ENCODE measurements at places on chromosomes 3 and 15.

GRCh38 chr3:150868282-150868681 lies 37.0 kb downstream of the MINDY4B start:
- H3K27ac ChIP-seq: no peak overlapping the region
- H3K27me3 ChIP-seq: no peaks in the 10 kb centered on the region
- DNase-seq: no peak
- no peaks in the 10 kb centered on the region for H3K36me3 ChIP-seq
- no peak overlapping the region for H3K4me3 ChIP-seq

GRCh38 chr3:138455801-138456716 lies 21.6 kb downstream of the ESYT3 start:
- no peak overlapping the region for H3K4me3 ChIP-seq
- no peaks in the 10 kb centered on the region for H3K36me3 ChIP-seq
- H3K27ac ChIP-seq: no peak overlapping the region
- H3K4me1 ChIP-seq: no peaks in the 10 kb centered on the region
- H3K27me3 ChIP-seq: no peaks in the 10 kb centered on the region

- no peak overlapping the region for H3K27ac ChIP-seq
- no peaks in the 10 kb centered on the region for H3K4me1 ChIP-seq
- no peak overlapping the region for H3K4me3 ChIP-seq
- no peak for DNase-seq
Observed at GRCh38 chr15:51189669-51190385, 95.1 kb upstream of the TNFAIP8L3 start.

- no peak for DNase-seq
- no peak overlapping the region for H3K27ac ChIP-seq
- no peaks in the 10 kb centered on the region for H3K4me1 ChIP-seq
- H3K36me3 ChIP-seq: no peaks in the 10 kb centered on the region
- H3K27me3 ChIP-seq: no peaks in the 10 kb centered on the region
Observed at GRCh38 chr3:134751831-134752230, 43.2 kb upstream of the EPHB1 start.

DNA sequence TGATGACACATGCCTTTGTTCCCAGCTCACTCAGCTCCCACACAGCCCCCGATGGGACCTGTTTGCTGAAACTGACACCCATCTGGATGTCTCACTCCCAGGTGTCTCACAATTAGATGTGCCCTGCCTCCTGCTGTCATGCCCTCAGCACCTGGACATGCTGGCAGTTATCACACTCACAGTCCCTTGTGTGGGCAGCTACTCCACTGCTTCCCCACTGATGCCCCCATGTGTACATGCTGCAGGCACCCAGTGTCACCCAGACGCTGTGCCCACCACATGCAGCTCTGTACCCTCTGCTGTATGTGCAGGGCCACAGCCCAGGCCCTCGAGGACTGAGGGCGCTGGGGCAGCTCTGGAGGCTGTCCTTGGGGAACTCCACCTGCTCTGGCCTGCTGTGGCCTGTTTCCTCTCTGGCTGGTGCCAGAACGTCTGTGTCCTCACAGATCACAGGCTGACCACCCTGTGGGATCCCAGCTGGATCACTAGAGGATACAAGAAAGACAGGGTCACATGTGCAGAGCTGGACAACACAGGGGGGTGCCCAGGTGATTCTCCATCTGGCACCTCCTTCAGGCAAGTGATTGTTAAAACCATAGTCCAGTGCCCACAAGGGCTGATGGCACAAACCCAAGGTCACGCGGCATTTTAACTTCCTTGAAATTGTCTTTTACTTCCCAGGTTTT lies 14.0 kb downstream of the C3orf22 start:
- no peaks in the 10 kb centered on the region for H3K27me3 ChIP-seq
- no peaks in the 10 kb centered on the region for H3K36me3 ChIP-seq
- no peaks in the 10 kb centered on the region for H3K4me1 ChIP-seq
- no peak overlapping the region for H3K27ac ChIP-seq
- DNase-seq: no peak

DNA sequence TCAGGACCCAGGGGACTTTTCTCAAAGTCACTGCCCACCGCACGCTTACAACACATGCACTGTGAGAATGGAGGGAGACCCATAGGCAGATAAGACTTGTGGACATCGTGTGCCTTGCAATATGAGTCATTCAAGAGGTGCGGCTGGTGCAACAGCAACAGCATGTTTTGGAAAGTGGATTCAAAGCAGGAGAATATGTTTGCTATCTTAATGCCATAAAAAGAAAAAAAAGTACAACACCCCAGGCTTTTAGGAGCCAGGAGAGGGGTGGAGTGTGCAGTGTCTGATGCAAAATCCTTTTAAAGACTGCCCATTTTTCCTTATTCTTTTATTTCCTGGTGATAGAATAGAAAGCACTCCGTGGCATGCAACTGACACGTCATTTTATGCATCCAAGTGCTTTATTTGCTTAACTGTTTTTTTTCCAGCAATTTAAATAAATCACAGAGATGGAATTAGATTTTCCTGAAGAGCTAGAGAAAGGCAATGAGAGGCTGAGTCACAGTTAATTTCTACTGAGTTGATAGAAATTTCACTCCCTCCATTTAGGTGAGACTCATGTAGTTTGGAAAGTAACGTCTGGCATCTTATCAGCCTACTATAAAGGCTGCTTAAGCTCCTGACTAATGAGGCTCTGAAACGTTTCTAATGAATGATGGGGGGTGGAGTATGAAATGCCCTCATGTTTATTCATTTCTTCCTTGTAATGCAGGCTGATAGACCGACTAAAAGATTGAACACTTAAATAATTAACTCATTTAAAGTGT lies 96.4 kb downstream of the NSUN3 start:
- H3K4me3 ChIP-seq: no peak overlapping the region
- H3K27me3 ChIP-seq: no peaks in the 10 kb centered on the region
- no peaks in the 10 kb centered on the region for H3K36me3 ChIP-seq
- DNase-seq: no peak
- no peak overlapping the region for H3K27ac ChIP-seq

GRCh38 chr15:99536422-99537040 lies 29.3 kb upstream of the MEF2A start:
- H3K36me3 ChIP-seq: no peaks in the 10 kb centered on the region
- no peaks in the 10 kb centered on the region for H3K4me1 ChIP-seq
- no peak for DNase-seq
- H3K27ac ChIP-seq: no peak overlapping the region
- H3K4me3 ChIP-seq: no peak overlapping the region

- no peak for DNase-seq
- H3K4me1 ChIP-seq: peaks cover 14% of the 10 kb centered on the region
- H3K27ac ChIP-seq: no peak overlapping the region
Observed at GRCh38 chr15:60076045-60076444, 71.9 kb downstream of the FOXB1 start.

DNA sequence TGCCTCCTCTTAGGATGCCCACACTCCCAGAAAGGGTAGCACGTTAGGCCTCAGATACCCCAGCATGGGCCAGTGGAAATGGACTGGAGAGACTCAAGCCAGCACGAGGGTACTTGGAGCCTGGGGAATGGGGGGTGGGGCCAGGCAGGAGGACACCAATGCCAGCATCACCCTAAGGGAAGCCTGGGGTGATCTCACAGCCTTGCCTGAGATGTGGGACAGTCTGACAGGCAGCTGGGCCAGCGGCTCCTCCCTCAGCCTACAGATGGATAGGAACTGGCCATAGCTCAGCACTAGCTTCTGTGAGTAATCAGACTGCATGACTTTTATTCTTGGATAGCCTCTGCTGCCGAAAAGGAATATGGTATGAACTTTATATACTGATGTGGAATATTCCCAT lies 59.6 kb upstream of the MRPS22 start:
- H3K27ac ChIP-seq: no peak overlapping the region
- no peak for DNase-seq
- H3K4me3 ChIP-seq: no peak overlapping the region
- H3K27me3 ChIP-seq: no peaks in the 10 kb centered on the region

GRCh38 chr3:76582632-76583378 lies 457.1 kb upstream of the ROBO2 start:
- no peak for DNase-seq
- H3K4me1 ChIP-seq: no peaks in the 10 kb centered on the region
- H3K27ac ChIP-seq: no peak overlapping the region
- H3K36me3 ChIP-seq: no peaks in the 10 kb centered on the region
- H3K27me3 ChIP-seq: no peaks in the 10 kb centered on the region
- H3K4me3 ChIP-seq: no peak overlapping the region

DNA sequence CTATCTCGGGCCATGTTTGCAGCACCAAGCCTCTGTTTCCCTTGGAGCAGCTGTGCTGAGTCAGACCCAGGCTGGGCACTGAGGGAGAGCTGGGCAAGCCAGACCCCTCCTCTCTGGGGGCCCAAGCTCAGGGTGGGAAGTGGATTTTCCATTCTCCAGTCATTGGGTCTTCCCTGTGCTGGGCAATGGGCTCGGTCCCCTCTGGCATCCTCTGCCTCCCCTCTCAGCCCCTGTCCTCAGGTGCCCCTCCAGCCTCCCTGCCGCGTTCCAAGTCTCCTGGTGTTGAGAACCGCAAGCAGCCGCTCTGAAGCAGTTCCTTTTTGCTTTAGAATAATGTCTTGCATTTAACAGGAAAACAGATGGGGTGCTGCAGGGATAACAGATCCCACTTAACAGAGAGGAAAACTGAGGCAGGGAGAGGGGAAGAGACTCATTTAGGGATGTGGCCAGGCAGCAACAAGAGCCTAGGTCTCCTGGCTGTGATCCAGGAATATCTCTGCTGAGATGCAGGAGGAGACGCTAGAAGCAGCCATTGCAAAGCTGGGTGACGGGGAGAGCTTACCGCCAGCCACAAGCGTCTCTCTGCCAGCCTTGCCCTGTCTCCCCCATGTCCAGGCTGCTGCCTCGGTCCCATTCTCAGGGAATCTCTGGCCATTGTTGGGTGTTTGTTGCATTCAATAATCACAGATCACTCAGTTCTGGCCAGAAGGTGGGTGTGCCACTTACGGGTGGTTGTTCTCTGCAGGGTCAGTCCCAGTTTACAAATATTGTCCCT lies 1.2 kb downstream of the RHO start:
- H3K4me3 ChIP-seq: no peak overlapping the region
- H3K27ac ChIP-seq: no peak overlapping the region
- H3K36me3 ChIP-seq: no peaks in the 10 kb centered on the region
- H3K4me1 ChIP-seq: no peaks in the 10 kb centered on the region
- H3K27me3 ChIP-seq: no peaks in the 10 kb centered on the region

- H3K27me3 ChIP-seq: no peaks in the 10 kb centered on the region
- no peak overlapping the region for H3K4me3 ChIP-seq
- H3K27ac ChIP-seq: no peak overlapping the region
- peaks cover 50% of the 10 kb centered on the region for H3K4me1 ChIP-seq
- DNase-seq: no peak
Observed at GRCh38 chr3:59424268-59425010, 374.6 kb upstream of the CFAP20DC start.

DNA sequence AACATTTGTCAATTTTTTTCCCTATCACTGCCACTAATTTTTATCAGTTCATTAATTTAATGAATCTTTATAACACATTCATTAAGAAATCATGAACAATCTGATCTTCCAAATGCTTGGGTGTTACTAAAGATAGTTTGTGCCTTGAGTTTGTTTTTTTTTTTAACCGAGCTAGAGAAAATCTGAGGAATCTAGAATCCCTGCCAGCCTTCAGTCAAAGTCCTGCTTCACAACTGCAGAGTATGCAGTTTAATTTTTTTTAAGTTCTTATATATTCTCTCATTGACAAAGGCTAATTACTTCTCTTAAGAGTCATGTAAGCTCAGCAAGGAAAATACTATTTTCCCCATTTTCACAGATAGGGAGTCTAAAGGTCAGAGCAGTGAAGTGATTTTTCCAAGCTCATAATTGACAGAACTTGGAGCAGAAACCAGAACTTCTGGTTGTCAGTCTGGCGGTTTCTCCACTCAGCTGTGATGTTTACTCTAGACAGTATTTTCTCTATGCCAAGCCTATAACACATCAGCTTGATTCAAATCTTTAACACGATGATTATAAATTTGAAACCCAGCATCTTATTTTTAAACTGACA lies 55.7 kb downstream of the TNIK start:
- peaks cover 9% of the 10 kb centered on the region for H3K4me1 ChIP-seq
- DNase-seq: no peak
- H3K4me3 ChIP-seq: no peak overlapping the region
- no peaks in the 10 kb centered on the region for H3K36me3 ChIP-seq
- no peaks in the 10 kb centered on the region for H3K27me3 ChIP-seq

DNA sequence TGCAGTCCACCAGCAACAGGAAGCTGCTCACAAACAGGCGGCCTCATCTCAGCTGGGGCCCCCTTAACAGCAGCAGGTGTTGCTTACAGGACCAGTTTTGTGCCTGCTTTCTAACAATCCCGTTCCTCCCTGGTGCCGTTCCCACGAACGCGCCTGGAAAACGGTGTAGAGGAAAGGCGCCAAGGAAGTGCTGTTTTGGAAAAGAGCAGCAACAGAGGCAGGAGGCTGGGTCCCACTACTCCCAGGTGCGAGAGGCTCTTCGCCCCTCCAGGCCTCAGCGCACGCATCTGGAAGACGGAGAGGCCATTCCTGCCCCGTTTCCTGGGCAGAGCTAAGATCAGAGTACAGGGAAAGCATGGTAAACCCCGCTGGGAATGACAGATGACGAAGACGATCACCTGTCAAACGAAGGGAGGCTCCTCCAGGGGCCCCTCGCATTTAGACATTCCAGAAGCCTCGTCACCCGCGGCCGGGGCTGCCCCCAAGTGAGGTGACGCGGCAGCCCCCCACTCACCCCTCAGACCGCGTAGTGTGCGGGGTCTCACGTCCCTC lies 603 bp downstream of the SCAPER start:
- H3K27me3 ChIP-seq: no peaks in the 10 kb centered on the region
- H3K27ac ChIP-seq: peak overlapping the region; percentile 84
- DNase-seq: peak; percentile 23
- peak overlapping the region; percentile 64 for H3K4me3 ChIP-seq
- peaks cover 26% of the 10 kb centered on the region for H3K4me1 ChIP-seq
- H3K36me3 ChIP-seq: no peaks in the 10 kb centered on the region

- no peak for DNase-seq
- no peaks in the 10 kb centered on the region for H3K4me1 ChIP-seq
- no peaks in the 10 kb centered on the region for H3K27me3 ChIP-seq
- H3K27ac ChIP-seq: no peak overlapping the region
Observed at GRCh38 chr3:134699141-134699711, 48.4 kb upstream of the KY start.

DNA sequence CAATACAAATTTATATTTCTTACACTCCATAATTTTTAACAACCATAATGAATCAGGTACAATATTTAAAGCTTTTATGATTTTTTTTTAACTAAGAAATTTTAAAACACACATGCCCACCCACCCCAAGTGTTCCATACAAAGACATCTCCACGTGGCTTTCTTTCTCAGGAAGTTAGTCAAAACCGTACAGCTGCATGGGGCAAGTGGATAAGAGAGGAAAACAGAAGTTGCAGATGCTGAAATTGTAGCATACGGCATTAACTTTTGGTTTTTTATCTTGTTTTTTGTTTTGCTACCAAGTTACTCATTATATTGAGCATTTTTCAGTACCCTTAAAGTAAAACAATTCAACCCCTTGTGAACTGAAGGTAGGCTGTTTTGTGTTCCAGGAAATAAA lies 14.8 kb downstream of the GNB4 start:
- no peak overlapping the region for H3K4me3 ChIP-seq
